ENCODE measurements at places on chromosomes 4 and X. TPM values are rescaled to one million over a fixed set of nuclear protein-coding genes. Genes with fewer than 3 reads are reported as not detected.

The CT45A2 gene
- total RNA-seq = not detected

The HOPX gene
- total RNA-seq = 21.6 TPM

The YIPF6 gene
- 28.7 TPM for total RNA-seq

The ING2 gene
- total RNA-seq = 41.6 TPM

The CDKL2 gene
- total RNA-seq = 0.83 TPM

The STBD1 gene
- total RNA-seq = 1.5 TPM

The HELT gene
- not detected for total RNA-seq

The EGFL6 gene
- not detected for total RNA-seq

The C4orf36 gene
- 0.34 TPM for total RNA-seq

The EPHA5 gene
- 0.04 TPM for total RNA-seq

The SPON2 gene
- total RNA-seq = 23.9 TPM

The SOWAHD gene
- total RNA-seq = 5.9 TPM

The STPG2 gene
- 0.68 TPM for total RNA-seq

The ZFP92 gene
- 4.1 TPM for total RNA-seq

The RNF150 gene
- 82.9 TPM for total RNA-seq

The CCNB3 gene
- 0.81 TPM for total RNA-seq

The SPANXA2 gene
- total RNA-seq = not detected

The MAGEA12 gene
- not detected for total RNA-seq

The STOX2 gene
- 11.8 TPM for total RNA-seq

The SPRY1 gene
- 71.4 TPM for total RNA-seq

The TRIM61 gene
- 1.3 TPM for total RNA-seq

The GUCY1B1 gene
- total RNA-seq = 2.3 TPM

Measured in adrenal gland (tissue), 19 donors.